ENCODE measurements at places on chromosomes 7 and 10.
A peak's percentile ranks its signal among the peaks of the same experiment; 100 is the strongest.

DNA sequence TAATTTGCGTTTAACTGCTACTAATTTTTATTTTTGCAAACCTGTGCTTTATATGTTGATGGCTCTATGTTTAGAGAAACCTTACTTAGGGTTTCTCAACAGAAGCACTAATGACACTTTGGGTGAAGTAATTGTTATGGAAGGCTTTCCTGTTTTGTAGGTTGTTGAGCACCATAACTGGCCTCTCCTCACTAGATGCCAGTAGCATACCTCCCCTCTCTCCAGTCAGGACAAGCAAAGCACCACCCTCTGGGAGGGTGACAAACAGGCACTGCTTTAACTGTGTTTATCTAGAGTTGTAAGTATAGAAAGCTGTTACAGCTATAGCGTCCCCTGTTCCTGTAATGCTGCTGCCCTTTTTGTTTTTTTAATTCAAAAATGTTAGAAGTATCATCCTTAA is 60.9 kb downstream of the WAC start:
- DNase-seq: no peak

DNA sequence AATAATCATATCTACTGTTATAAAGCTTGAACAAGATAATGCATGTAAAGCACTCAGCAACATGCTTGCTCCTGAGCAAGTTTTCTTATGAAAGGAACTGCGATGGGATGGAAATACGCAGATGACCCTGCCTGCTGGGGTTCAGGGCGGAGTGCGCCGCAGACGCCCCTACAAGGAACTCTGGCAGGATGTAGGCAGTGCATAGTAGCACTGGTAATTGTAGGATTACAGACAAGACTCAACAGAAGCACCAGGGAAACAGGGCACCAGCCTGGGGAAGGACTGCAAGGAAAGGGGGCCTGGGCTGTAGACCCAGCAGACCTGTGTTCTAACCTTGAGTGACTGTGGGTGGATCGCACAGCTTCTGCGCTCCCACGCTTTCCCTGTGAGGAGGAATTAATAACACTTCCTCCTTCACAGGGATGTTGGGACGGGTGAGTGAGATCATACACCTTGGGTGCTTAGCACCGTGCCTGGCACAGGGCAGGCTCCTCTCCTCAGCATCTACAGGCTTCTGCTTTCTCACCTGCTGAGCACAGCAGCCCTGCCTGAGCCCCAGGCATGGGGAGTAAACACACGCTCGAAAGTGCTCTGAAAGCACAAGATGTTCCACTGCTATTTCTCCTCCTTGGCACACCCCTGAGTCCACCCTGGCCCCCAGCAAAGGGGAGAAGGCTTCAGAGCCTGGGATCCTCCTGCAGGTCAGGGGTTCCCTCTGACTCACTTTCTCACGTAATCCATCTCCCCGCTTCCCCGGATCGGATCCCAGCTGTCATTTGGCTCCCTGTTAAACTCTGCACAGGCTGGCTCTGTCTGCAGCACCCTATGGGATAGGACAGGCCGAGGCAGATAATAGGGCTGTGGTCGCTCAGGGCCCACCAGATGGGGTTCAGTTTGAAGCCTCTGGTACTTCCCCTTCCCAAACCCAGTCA is 19.2 kb downstream of the ITPRIP start:
- peak; percentile 96 for DNase-seq

- no peak for DNase-seq
Observed at GRCh38 chr7:155914341-155914740, 102.1 kb upstream of the SHH start.

DNA sequence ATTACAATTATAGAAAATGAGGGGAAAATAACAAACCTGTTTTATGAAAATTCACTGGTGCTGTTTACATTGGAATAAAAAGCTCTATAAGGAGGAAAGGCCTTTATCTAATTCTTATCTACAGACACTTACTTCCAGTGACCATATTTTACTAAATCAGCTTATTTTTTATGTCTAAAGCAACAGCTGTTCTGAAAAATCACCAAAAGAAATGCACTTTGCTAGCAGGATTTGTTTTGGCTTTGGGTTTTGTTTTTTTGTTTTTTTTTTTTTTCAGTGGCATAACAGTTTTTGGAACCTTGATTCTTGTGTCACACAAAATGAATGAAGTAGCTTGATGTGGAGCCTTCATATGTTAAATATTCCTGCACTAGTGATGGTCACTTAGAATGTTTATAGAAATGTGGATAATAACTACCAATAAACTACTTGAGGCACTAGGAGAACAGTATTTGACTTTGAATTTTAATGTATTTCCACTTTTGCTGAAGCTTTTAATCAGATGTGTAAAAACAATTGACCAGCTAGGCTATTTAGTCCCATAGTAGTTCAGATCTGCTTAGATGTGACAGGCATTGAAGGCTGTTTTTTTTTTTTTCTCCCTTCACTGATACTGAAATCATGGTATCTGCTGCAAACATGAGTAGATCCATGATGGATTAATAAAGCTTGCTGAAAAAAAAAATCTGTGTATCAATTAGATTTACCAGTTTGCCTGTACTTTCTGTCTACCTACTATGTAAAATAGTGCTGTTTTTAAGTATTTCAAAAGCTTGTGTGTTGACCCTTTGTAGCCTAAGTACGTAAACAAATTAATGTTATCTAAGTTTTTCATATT is 2.8 kb downstream of the ARL4A start:
- DNase-seq: no peak

DNA sequence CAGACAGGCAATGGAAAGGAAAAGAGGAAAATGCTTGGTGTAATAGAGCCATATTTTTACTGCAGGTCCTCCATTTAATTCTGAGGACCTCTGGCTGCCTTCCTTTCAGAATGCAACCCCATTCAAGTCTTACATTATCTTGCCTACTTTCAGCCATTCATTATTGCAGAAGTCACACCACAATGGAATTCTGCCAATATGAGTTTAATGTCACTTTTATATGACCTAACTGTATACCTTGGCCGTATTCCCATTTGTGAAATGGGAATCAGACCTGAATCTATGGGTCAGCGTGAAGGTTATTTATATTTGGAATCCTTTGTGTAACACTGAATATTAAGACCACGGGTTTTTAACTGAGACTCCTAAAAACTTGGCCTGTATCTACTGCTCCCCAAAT is 241.7 kb upstream of the AOAH start:
- no peak for DNase-seq

- DNase-seq: peak; percentile 91
Observed at GRCh38 chr7:75842836-75843446, 29.3 kb upstream of the CCL24 start.

DNA sequence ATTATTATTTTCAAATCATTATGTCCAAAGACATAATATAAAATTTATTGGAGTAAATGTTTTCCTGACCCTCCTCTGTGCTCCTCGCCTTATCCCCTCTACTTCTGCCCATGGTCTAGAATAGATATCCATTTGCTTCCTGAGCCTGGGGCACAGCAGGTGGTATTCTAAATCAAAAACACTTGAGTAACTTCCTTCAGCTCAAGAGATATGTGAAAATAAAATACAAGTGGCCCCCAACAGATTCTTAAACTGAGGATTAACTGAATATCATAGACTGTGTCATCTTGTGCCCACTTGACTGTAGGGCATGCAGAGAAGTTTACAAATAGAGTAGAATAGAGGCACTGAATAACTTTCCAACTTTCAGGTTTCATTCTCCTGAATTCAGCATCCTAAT is 59.1 kb downstream of the HGF start:
- DNase-seq: no peak

GRCh38 chr10:58697691-58698090 is 185.0 kb downstream of the BICC1 start:
- DNase-seq: no peak

DNA sequence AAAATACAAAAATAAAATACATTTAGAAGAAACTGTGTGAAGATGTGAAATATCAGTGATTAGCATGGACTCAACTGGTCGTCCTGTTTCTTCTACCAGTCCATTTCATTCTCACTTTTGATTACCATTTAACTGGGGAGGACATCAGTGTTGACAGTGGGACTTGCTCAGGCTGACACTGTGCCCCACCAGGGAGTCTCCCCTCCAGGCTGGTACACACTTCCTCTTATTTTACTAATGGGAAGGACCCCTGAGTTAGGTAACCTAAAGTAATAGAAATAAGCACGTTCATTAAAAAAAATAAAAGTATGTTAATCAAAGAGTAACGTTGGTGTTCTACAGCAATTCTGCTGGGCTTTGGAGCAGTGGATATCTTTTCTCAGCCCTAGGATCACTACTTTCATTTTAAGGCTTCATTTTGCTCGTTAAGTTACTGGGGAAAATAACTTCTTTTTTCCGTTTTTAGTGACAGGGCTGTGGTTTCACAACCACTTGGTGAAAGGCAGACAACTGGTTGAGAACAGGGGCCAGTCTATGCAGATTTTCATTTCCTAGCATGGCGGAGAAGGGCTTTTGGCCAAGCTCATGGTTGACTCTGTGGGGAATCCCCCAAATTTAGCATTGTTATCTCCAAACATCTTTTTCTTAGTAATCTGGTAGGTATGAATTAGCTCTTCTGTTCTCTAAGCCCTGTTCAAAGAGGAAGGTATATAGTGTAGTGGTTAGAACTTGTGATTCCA is 2.1 kb downstream of the SNX10 start:
- DNase-seq: no peak

DNA sequence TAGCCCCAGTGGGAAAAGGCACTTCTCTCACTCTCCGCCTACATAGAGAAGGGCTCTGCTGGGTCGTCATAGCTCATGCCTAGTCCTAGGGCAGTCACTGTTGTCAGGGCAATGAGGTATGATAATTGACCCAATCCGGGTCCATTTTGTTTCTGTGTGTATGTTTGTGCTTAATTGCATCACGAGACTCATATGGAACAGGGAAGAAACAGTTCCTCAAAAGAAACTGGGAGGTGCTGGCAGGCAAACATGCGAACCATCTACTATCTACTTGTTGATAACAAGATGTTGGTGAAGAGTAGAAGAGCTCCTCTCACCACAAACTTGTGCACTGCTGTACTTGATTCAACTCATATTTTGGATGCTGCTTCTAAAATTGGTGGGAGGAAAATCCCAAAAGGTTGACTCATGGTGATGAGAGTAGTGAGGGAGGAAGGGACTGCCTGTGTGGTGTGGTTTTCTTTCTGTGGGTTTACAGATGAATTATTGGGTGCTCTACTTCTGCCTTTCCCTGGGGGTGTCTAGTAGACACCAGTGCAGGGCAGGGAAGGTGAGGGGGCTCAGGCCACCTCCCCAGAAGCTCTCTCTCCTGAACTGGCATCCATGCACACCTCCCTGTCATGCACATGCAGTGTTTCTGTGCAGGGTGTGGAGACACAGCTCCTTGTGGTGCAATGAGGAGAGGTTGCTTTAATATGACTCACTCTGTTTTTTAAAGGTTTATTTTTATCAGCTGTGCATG is 29.4 kb downstream of the LSMEM1 start:
- DNase-seq: peak; percentile 87

GRCh38 chr7:104967088-104967487 is 46.9 kb upstream of the KMT2E start:
- no peak for DNase-seq

- DNase-seq: peak; percentile 97
Observed at GRCh38 chr10:103696411-103697145, 158.8 kb downstream of the SH3PXD2A start.

DNA sequence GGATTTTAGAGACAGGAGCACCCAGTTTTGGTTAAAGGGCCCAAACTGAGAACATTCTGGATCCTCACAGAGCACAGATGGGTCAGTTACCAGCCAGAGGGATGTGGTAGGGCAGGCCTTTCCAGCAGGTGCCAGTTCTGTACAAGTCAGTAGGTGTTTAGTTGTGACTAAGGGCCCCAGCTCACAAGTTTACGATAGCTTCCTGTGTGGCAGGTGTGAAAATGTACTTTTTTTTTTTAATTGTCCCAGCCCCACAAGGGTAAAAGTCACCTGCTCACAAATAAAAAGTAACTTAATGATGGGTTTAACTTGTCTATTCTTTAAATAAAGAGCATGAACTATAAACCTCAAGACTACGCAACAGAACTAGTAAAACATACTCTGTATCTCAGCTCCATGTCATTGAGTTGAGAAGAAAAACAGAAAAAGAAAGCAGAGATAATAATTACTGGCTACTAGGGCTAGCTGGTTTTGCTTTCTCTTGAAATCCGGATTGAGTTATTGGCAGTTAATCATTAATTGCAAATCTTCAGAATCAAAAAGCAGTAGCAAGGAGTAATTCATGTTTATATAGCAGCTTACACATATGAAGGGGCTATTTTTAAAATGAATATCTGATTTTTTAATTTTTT is 15.4 kb downstream of the NFE2L3 start:
- DNase-seq: no peak

DNA sequence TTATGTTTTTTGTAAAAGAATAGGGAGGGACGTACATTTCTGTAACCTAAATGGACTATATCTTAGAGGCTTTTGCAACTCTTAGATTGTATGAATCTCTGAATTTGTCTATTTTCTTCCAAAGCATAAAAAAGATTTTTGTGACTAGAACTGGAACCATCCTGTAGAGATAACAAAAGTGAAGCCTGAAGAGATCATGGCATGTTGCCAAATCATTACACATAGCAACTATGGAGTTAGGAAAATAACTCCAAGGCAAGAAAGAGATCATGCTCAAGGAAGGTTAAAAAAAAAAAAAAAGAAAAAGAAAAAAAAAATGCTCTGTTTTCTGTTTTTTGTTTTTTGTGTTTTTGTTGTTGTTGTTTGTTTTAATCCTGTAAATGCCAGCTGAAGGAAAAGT is 567.7 kb upstream of the ZWINT start:
- no peak for DNase-seq

- no peak for DNase-seq
Observed at GRCh38 chr10:43253461-43254198, 13.2 kb downstream of the RASGEF1A start.

- DNase-seq: peak; percentile 32
Observed at GRCh38 chr7:42692621-42693020, 219.2 kb downstream of the C7orf25 start.

DNA sequence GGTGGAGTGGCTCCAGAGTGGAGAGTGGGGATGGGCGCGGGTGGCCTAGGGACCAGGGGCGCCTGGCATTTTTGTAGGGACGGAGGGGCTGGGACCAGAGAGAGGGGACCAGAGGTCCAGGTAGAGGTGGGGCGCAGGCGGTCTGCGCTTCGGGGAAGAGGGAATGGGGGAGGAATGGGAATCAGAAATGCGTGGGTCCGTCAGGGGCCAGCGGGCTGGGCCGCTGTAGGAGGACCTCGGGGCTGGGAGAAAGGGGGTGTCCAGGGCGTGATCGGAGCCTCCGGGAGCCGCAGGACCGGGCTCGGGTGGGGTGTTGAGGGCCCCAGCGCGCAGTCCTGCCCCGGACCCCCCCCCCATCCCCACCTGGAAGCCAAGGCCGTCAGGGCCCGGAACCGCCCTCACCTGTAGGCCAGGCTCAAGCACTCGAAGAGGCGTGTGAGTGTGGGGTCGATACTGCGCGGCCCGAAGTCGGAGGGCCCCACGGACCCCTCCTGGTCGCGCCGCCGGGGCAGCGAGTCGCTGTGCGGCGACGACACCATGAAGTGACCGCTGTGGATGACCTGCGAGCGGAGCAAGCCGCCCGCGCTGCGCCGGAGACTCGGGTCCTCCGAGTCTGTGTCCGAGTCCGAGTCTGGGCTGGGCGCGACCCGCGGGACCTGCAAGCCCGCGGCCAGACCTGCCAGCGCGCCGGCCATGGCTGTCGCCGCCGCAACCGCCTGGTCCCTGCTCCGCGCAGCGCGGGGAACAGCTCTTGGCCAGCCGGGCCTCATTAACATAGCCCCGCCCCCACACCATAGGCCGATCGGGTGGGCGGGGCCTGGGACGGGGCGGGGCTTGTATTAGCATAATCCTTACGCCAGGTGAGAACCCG is at the start of gene MLXIPL:
Gene MLXIPL (minus strand): TSS at position 725 of the 871 bp plus-strand sequence. CDS start 30 bp downstream, at position 695.
- peak; percentile 12 for DNase-seq

Measured in fibroblast of lung (primary cell).